Activated naive CD4-positive, alpha-beta T cell treated with anti-CD3 and anti-CD28 coated beads, Interleukin-2, amount 10 ng/mL, durations not matched to agents 7 days and 5 days (primary cell): ENCODE measurements at places on chromosomes 11 and 22.

DNA sequence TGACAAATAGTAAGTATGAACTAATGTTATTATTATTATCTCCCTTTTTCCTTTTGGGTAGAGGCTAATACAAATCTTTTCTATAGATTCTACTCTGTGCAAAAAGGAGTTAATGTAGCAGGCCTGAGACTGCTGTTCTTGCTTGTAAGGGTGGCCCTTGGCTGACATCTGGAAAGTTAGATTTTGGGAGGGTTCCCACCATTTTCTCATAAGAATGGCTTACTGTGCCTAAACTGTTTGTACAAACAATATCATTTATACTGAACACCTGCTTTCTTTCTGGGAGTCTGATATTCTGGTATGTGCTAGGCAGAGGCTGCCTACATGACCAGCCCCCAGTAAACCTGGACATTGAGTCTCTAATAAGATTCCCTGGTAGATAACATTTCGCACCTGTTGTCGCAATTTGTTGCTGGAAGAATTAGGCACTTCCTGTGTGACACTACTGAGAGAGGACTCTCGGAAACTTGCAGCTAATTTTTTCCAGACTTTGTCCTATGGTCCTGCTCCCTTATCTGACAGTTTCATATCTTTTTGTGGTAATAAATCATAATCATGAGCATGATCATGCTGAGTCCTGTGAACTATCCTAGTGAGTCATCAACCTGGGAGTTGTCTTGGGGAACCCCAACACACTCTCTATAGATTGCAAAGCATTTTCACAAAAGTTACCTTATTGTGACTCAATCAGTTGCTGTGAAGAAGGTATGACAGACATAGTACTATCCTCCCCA is 257.7 kb upstream of the CCDC90B start:
- DNase-seq: no peak
- H3K27ac ChIP-seq: no peak overlapping the region
- H3K4me1 ChIP-seq: no peaks in the 10 kb centered on the region
- H3K27me3 ChIP-seq: no peaks in the 10 kb centered on the region
- H3K4me3 ChIP-seq: no peak overlapping the region

GRCh38 chr11:114285599-114285998 is 10.6 kb upstream of the NNMT start:
- H3K27me3 ChIP-seq: peaks cover 8% of the 10 kb centered on the region
- H3K36me3 ChIP-seq: no peaks in the 10 kb centered on the region
- no peak for DNase-seq

- no peaks in the 10 kb centered on the region for H3K36me3 ChIP-seq
- H3K4me1 ChIP-seq: peaks cover 30% of the 10 kb centered on the region
- no peak overlapping the region for H3K27ac ChIP-seq
Observed at GRCh38 chr11:64298966-64299846, 952 bp upstream of the CATSPERZ start.

GRCh38 chr22:24555165-24556039 is at the start of gene SNRPD3:
TSS of gene SNRPD3 (plus strand) at chr22:24555999. CDS start at chr22:24557675, 1,676 bp downstream.
- H3K4me3 ChIP-seq: peak within 1 kb of the TSS; percentile 96
- peaks cover 70% of the 10 kb centered on the region for H3K4me1 ChIP-seq
- peak within 1 kb of the TSS; percentile 99 for H3K27ac ChIP-seq
- H3K27me3 ChIP-seq: no peaks in the 10 kb centered on the region

DNA sequence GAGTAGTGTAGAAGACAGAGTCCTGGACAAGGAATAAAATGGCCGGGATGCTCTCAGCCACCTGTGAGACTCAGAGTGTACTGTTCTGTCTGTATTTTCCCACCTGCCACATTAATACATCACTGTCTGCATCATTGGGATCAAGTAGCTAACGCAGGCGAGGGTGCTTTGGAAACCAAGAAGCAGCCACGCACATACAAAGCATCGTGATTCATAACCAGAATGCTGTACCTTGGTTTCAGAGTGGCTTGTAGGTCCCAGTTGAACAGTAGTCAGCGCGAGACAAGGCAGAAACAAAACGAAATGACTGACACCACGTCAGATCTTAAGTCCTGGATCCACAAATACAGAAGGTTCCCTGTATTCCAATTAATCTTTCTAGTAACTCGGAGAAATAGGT is 198.3 kb downstream of the GRIK4 start:
- H3K27ac ChIP-seq: no peak overlapping the region
- no peak overlapping the region for H3K4me3 ChIP-seq
- DNase-seq: no peak

DNA sequence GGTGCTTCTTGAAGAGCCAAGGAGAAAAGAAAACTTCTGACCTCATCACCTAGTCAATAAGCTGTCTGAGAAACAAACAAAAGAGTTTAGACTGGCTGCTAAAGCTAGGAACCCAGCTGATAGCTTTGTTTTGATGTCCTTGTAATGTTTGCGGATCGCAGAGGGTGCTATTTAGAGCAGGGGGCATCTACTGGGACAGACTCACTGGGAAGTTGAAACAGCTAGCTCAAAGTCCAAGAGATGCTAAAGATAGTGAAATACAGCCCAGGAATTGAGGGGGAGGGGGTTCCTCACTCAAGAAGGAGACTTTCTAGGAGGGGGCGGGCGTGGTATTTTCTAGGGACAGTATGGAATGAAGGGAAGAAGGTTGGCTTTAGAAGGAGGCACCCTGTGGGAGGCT is 18.9 kb downstream of the ZBTB16 start:
- H3K27me3 ChIP-seq: peaks cover 69% of the 10 kb centered on the region
- no peak for DNase-seq
- H3K27ac ChIP-seq: peak overlapping the region; percentile 88
- H3K4me3 ChIP-seq: no peak overlapping the region
- peaks cover 72% of the 10 kb centered on the region for H3K4me1 ChIP-seq
- peaks cover 4% of the 10 kb centered on the region for H3K36me3 ChIP-seq

- DNase-seq: no peak
- no peaks in the 10 kb centered on the region for H3K36me3 ChIP-seq
Observed at GRCh38 chr11:67082071-67082791, 25.6 kb downstream of the RHOD start.

DNA sequence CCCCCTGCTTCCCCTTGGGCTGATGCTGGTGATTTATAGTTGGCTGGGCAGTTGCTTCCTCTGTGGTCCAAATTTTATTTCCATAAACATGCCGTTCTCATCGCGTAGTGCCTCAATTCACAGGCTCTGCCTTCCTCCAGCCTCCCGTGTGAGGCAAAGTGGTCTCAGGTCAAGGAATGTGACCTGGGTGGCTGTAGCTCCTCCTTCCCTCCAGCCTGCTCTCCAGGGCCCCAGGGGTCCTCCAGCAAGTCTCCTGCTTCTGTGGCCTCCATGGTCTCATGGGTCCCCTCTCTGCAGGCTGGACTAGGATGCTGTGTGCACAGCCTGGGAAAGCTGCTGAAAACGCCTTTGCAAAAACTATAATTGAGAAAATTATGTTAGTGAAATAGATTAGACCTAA is 694.1 kb downstream of the BRD1 start:
- H3K27ac ChIP-seq: no peak overlapping the region
- H3K36me3 ChIP-seq: no peaks in the 10 kb centered on the region
- H3K27me3 ChIP-seq: peaks cover 3% of the 10 kb centered on the region
- H3K4me1 ChIP-seq: no peaks in the 10 kb centered on the region

GRCh38 chr11:1753929-1754305 is 3.5 kb upstream of the IFITM10 start:
- peaks cover 41% of the 10 kb centered on the region for H3K36me3 ChIP-seq
- peaks cover 27% of the 10 kb centered on the region for H3K27me3 ChIP-seq
- H3K4me3 ChIP-seq: no peak overlapping the region
- H3K27ac ChIP-seq: no peak overlapping the region
- no peak for DNase-seq
- H3K4me1 ChIP-seq: peaks cover 61% of the 10 kb centered on the region

GRCh38 chr11:96658436-96658835 is 268.6 kb downstream of the JRKL start:
- H3K27ac ChIP-seq: no peak overlapping the region
- no peaks in the 10 kb centered on the region for H3K36me3 ChIP-seq
- DNase-seq: no peak
- H3K27me3 ChIP-seq: no peaks in the 10 kb centered on the region

DNA sequence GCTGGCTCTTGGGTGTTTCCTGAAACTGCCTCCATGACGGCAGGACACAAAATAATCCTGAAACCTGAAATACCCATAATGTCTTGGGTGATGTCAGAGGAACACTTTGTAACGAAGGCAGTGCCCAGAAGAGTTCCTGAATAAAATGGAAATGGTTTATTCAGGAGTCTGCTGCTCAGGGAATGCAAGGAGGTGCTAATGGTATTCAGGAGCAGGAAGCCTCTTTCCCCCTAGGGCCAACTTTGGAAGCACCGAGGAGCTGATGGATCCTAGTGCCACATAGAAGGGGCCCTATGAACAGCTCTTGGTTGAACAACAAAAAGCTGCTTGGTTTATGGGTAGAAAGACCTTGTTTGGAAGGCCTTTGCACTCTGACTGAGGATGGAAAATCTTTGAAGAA is 15.5 kb downstream of the TREH start:
- H3K27ac ChIP-seq: no peak overlapping the region
- peaks cover 34% of the 10 kb centered on the region for H3K27me3 ChIP-seq
- no peak overlapping the region for H3K4me3 ChIP-seq
- no peak for DNase-seq

GRCh38 chr11:7046474-7047175 is 26.3 kb downstream of the NLRP14 start:
- no peak overlapping the region for H3K27ac ChIP-seq
- H3K27me3 ChIP-seq: no peaks in the 10 kb centered on the region
- no peaks in the 10 kb centered on the region for H3K36me3 ChIP-seq
- DNase-seq: no peak
- no peak overlapping the region for H3K4me3 ChIP-seq

DNA sequence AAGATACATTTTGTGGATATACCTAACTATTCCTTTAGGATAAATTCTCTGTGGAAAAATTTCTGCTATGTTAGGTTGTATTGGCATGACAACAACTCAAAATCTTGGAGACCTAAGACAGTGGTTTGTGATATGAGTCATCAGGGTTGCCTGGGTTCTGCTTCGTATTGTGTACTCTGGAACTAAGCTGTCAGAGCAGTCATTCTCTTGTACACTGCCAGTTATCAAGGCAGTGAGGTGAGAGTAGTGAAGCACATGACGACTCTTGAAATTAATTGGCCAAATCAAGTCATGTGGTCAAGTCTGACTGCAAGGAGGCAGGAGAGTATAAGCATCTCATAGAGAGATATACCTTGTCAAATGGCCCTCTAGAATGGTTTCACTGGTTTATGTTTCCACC is 104.4 kb downstream of the FANCF start:
- no peaks in the 10 kb centered on the region for H3K36me3 ChIP-seq
- no peaks in the 10 kb centered on the region for H3K27me3 ChIP-seq
- H3K4me3 ChIP-seq: no peak overlapping the region
- no peaks in the 10 kb centered on the region for H3K4me1 ChIP-seq
- no peak overlapping the region for H3K27ac ChIP-seq

DNA sequence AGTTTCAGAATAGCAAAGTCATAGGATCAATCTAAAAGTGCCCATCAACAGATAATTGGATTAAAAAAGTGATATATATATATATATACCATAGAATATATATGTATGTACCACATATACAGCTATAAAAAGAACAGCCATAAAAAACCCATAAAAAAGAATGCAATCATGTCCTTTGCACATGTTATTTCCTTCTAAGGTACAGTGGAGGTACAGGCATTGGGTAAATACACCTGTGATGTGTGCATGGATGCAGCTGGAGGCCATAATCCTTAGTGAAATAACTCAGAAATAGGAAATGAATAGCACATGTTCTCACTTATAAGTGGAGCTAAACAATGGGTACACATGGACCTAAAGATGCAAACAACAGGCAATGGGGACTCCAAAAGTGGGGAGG is 7.1 kb upstream of the DKK3 start:
- peaks cover 63% of the 10 kb centered on the region for H3K27me3 ChIP-seq
- H3K4me3 ChIP-seq: no peak overlapping the region
- no peaks in the 10 kb centered on the region for H3K36me3 ChIP-seq
- DNase-seq: no peak

DNA sequence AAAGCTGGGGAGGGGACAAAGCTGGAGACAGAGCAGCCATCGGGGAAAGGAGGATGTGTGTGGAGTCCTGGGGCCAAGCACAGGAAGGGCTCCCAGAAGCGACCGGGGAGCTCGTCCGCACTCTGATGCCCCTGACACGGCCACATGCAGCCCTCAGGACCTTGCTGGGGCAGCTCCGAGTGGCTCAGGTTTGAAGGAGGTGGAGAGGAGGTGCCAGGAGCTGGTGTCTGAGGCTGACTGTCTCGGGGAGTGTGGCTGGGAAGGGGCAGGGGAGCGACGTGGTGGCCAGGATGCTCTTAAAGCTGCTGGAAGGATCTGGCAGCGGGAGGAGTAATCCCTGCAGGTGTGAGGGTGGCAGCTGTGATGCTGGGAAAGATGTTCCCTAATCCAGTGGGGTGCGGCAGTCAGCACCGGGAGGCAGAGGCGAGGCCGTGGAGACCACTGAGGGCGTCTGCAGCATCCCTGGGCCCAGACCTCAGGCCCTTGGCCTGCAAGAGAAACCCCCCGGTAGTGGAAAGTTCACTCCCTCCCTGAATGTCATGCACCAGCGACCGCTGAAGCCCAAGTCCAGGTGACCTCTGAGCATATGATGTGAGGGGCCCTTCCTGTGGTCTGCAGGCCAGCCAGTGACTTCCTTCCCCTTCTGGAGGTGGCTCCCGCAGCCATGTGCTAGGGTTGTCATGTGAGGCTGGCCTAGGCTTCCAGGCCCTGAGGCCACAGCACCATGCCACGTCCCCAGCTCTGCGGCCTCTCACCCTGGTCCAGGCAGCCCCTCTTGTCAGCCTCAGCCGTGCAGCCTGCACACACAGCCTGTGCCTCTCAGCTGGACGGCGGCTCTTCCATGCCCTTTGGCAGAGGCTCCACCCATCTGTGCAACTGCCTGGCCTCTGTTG is 17.2 kb upstream of the CTSD start:
- no peak overlapping the region for H3K4me3 ChIP-seq
- no peak overlapping the region for H3K27ac ChIP-seq
- no peak for DNase-seq

- no peaks in the 10 kb centered on the region for H3K36me3 ChIP-seq
- DNase-seq: no peak
- no peak overlapping the region for H3K4me3 ChIP-seq
Observed at GRCh38 chr22:22155146-22155545, 89.4 kb upstream of the VPREB1 start.

DNA sequence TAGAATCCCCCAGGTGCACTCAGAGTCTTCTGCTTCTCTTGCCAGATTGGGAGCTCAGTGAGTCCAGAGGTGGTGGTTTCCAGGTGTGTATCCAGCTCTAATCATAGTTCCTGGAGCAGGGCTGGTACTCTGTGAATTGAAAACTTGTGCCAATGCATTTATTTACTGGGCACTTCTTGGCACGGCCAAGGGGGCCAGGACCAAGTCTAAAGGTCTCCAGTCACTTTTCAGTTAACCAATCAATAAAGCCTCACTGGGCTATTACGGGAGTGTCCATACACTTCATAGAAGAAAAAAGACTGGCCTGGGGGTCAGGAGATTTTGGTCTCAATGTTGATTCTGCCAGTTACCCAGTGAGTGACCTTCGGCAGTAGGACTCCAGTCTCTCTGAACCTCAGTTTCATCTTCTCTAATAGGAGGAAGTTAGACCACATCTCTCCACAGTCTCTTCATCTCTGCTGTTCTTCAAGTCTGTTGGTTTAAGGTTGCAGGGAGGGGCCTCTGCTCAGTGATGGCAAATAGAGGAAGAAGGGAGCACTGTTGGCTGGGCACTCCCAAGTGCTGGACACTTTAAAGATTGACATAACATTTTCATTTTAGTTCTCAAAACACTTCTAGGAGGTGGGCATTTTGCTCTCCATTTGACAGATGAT is 188.5 kb upstream of the E2F8 start:
- H3K4me3 ChIP-seq: no peak overlapping the region
- DNase-seq: no peak
- H3K4me1 ChIP-seq: no peaks in the 10 kb centered on the region
- H3K27me3 ChIP-seq: peaks cover 4% of the 10 kb centered on the region
